ENCODE measurements at places on chromosomes 6 and 20.

GRCh38 chr6:163094881-163095280 is 319.6 kb upstream of the QKI start:
- DNase-seq, result no peak

DNA sequence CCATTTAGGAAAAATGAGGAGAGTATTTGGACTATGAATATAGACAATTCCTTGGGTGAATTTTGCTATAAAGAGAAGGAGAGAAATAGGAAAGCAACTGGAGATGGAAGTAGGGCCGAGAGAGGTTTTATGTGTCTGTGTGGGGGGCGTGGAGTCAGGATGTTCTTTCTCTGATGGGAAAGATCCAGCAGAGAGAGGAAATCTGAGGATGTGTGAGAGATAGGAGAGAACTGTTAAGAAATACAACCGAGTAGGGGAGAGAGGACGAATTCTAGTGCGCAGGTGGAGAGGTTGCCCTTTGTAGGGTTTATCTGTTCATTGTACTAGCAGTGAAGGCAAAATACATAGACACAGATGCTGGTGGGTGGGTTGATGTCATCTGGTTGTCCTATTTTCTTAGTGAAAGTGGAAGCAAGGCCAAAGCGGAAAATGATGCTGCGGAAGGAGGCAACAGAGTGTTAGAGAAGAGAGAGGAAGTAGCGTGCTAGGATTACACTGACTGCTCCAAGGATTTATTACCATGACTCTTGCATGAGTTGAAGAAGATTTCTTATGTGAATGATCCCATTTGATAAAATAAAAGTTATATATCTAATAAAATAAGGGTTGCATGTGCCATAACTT is 57.7 kb downstream of the CLVS2 start:
- DNase-seq, result no peak

GRCh38 chr20:18005170-18005989 is 36.6 kb downstream of the MGME1 start:
- DNase-seq, result no peak

DNA sequence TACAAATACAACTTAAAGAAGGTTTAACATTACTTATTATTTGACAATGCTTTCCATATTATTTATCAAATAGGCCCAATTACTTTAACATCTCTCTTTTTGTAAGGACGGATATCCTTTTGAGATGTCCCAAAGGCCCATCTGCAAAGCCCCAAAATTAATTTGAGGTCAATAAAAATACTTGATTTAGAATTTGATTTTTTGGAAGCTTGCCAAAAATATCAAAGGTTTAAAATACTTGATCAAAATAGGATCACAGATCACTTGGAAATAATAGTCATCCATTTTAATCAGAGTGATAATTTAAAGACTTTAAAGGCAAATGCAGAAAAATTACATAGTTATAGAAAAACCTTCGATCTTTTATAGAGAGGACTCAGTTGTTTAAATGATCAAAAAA is 8.1 kb downstream of the C6orf58 start:
- DNase-seq, result no peak

DNA sequence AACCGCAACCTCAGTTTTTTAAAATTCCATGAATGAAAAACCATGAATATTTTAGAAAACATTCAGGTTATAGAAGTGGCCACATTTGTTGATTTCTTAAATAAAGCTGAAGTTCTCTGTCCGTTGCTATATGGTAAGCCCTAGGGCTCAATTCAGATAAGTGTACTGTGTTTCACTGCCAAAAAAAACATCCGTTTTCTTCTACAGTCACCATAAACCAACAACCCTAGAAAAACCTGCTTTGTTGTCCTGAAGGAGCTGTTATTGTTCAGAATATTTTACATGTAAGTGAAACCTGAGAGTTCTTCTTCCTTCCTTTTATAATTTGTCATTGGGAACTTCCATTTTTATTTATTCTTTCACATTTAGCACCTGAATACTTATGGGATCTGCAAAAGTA is 274.1 kb downstream of the TFAP2A start:
- DNase-seq, result no peak

GRCh38 chr6:9517806-9518205 is 897.1 kb downstream of the TFAP2A start:
- DNase-seq, result no peak

- DNase-seq, result no peak
Measured at GRCh38 chr20:23339986-23340385, 10.6 kb upstream of the NXT1 start.

- no peak for DNase-seq
Measured at GRCh38 chr20:50798650-50799049, 3.8 kb downstream of the BCAS4 start.

DNA sequence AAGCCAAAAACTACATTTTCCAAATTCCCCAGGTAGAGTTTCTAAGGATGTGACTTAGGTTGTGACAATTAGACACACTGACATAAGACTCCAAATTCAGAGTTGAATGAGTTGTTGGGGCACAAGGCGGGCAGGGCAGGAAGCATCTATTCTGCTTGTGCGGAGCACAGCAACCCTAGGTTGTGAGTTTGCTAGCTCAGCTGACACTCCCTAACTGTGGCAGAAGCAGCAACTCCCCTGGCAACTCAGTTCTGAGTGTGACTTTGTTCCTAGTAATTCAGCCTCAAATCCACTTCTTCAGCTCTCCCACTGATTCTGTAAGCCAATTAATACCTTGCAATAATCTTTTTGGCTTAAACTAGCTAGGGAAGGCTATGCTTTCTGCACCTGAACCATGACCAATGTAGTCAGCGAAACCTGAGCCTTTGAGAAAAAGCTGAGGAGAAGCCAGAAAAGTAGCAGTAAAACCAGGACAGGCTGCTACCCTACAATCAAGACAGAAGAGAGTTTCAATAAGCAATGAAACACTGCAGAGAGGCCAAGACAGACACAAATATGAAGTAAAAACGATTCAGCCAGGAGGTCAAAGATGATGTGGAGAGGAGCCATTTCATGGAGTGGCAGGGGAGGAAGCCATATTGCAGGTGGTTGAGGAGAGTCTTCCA is 30.0 kb upstream of the PAQR8 start:
- no peak for DNase-seq

DNA sequence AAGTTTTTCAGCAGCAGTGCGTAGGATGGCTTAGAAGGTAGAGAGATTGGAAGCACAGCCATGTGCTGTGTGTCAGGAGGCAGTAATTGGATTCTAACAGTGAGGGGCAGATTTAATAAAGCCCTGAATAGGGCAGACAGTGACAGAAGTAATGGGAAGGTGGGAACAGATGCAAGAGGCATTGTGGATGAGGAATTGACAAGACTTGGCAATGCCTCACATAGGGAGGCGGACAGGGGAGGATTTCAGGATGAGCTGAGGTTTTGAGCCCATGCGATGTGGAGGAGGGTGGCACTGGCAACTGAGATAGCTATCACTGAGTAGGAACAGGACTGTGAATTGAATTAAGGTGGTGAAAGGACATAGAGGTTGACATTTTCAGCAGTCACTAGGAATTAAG is 262.2 kb upstream of the FLRT3 start:
- DNase-seq, result no peak

DNA sequence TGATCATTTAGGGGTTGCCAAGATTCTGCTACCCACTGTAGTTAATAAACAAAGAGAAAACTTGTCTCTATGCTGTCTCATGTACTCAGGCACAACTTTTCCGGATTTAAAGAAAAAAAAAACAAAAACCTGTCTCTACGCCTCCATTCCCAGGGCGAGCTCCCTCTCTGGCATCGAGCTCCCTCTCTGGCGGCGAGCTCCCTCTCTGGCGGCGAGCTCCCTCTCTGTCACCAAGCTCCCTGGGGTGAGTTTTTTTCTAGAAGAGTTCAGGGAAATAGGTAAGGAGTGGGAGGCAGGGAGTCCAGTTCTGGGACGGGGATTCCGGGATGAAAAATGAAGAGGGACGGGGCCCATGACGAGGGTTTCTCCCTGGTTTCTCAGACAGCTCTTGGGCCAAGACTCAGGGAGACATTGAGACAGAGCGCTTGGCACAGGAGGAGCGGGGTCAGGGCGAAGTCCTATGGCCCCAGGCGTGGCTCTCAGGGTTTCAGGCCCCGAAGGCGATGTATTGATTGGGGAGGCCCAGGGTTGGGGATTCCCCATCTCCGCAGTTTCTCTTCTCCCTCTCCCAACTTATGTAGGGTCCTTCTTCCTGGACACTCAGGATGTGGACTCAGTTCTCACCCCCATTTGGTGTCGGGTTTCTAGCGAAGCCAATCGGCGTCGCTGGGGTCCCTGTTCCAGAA is 16.5 kb upstream of the HLA-A start:
- DNase-seq, result no peak

DNA sequence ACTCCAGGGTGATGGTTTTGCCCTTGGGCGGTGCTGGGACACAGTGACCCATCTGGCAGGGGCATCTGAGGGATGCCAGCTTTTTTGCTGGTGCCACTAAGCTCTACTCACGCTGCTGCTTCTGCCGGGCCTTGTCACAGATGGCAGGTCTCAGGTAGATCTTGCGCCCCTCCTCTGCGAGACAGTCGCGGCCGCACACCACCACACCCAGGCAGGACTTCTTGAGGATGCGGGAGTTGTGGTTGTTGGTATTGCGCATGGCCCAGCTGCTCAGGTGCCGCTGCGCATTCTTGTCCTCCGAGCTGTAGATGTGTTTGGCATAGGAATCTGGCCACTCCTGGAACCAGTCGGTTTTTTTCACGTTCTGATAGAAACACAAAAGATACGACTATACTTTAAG is 14.7 kb downstream of the GCM1 start:
- no peak for DNase-seq

DNA sequence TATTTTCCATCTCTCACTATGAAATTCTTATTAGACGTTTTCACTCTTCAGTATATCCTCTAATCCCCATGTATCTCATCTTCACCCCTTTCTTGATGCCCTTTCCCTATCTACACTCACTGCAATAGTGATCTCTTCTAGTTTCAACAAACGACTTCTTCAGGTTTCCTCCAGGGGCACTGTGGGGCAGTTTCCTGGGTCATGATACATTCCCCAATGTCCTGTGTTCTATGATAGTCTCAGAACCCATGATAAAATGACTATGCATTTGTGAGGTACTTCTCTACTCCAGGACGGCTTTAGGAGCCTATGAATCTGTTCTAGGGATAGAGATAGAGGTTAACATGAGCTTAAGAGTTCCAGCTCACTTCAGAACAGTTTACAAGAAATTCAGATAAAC is 183.3 kb downstream of the FOXC1 start:
- DNase-seq, result no peak

GRCh38 chr20:14764511-14765369 is 427.3 kb upstream of the FLRT3 start:
- no peak for DNase-seq

- no peak for DNase-seq
Measured at GRCh38 chr6:139330826-139331500, 39.2 kb upstream of the TXLNB start.

DNA sequence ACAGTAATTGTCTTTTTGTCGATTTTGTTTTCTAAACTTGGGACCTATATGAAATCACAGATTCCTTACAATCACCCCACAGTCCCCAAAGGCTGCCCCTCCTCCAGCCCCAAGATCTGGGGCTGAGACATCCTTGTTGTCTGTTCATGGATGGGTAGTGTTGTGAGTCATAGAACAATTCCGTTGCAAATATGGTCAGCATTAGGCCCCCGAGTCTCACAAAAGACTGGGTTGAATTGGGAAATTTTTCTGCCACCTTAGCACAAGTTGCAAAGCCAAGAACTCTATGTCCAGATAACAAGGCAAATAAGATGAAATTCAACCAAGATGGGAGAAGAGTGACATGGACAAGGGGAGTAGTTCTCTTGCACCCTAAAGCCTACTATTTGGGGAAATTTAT is 10.5 kb upstream of the TAB2 start:
- DNase-seq, result no peak

- DNase-seq, result no peak
Measured at GRCh38 chr20:19815553-19815991, 57.5 kb downstream of the RIN2 start.

DNA sequence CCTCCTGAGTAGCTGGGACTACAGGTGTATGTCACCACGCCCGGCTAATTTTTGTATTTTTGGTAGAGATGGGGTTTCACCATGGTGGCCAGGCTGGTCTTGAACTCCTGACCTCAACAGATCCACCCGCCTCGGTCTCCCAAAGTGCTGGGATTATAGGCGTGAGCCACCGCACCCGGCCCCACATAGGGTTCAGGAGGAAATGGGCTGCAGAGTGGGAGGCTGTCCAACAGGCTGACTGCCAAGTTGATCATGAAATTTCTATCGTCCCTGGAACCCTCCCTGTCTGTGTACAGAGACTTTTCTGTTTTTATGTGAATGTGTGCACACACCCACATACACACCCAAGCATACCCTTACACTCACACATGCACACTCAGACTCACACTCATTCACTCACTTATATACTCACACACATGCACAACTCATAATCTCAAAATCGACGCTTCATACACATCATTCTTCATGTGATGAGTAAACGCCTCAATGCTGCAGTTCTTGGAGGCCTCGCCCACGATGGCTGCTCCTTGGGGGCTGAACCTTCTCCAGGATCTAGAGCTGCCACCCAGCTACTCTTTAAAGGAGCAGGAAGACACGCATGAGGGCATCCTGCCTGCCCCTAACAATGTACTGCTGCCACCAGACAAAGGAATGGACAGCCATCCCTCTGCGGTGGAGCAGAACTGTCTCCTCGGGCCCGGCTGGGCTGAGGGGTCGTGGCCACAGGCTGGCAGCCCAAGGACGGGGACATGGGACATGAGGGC is 35.6 kb downstream of the SUN5 start:
- DNase-seq, result no peak

DNA sequence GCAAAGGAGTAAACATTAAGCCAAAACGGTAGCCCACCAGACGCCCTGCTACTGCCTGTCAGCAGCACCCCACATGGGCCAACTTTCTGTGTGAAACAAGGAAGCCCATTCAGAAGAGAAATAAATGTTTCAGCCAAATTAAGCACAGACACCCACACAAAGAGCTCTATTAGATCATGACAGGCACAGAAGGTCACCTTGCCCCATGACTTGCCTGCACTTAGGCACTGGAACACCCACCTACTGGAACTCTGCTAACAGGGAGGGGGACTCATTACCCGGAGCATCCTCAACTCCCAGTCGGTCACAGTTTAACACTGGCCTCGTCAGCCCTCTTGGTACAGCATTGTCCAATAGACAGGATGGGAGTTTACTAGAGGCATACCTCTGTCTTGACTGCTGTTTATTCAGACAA is 31.8 kb downstream of the GFOD1 start:
- no peak for DNase-seq

GRCh38 chr20:38132910-38133501 is 32.1 kb downstream of the TGM2 start:
- no peak for DNase-seq

Data from stimulated activated CD4-positive, alpha-beta T cell treated with anti-CD3 and anti-CD28 coated beads, Interleukin-4, amount 100 ng/mL, for 48 hours (primary cell).